SK-N-SH (cell line): ENCODE measurements at places on chromosomes 2 and 18. TPM values are rescaled to one million over a fixed set of nuclear protein-coding genes. Genes with fewer than 3 reads are reported as not detected.

- DNase-seq: no peak
These were observed 53.9 kb upstream of the PXDN start for GRCh38 chr2:1798115-1798784.

- no peak for DNase-seq
These were observed 30.0 kb downstream of the CRIM1 start for GRCh38 chr2:36385603-36386002.

SLC4A3 gene
- 12.2 and 12.3 TPM in 2 replicates for polyA plus RNA-seq

DNA sequence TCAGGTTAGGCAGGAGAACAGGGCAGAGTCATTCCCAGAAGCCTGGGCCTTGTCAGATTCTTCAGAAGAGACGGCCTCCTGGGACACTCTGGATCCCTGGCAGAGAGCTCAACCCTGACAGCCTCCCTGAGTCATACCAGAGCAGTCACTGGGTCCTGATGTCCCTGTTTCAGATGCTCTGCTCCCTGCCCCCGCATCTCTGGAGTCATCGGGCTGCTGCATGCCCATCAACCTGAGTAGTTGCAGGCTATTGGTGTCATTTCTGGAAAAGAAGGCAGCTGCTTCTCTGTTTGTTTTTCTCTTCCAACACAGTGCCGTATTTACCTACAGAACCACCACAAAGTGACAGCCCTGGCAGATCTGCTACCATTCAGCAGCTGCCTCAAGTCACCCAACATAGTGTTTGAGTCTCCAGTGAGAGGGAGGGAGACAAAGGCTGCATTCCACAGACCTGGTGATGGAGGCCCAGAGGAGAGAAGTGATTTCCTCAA lies 145.1 kb downstream of the B3GNT2 start:
- DNase-seq: peak; percentile 69

GRCh38 chr2:70626254-70626990 lies 72.8 kb upstream of the TGFA start:
- no peak for DNase-seq

GRB14 gene
- 3.9 and 6.4 TPM in 2 replicates for polyA plus RNA-seq

DNA sequence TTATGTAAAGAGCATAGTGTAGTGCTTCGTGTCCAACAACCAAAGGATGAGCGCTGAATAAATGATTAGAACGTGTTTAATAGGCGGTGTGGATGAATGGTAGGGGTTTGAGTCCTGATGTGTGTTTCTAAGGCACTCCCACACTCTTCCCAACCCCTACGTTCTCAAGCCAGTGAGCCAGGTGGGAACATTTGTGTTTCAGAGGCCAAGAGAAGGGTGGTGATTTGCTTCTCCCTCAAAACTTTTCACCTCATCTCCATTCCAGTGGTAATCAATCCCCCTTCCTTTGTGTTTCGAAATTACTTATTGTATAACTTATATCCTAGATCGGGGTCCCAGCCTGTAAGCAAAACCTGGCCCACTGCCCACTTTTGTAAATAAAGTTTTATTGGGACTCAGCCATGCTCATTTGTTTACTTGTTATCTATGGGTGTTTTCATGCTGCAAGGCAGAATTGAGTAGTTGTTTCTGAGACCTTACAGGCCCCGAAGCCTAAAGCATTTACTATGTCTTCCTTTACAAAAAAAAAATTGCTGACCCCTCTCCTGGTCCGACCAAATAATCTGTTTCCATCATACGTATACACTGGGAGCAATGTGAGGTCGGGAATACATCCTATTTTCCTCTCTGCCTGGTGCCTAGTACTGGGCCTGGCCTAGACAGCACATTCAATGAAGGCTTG lies 150.8 kb upstream of the MYCN start:
- no peak for DNase-seq
